ENCODE measurements at places on chromosomes 7 and 10.

- DNase-seq, result no peak
Measured at GRCh38 chr10:75189266-75190096, 21.1 kb upstream of the VDAC2 start.

- no peak for DNase-seq
Measured at GRCh38 chr10:35508647-35509046, 96.5 kb upstream of the GJD4 start.

DNA sequence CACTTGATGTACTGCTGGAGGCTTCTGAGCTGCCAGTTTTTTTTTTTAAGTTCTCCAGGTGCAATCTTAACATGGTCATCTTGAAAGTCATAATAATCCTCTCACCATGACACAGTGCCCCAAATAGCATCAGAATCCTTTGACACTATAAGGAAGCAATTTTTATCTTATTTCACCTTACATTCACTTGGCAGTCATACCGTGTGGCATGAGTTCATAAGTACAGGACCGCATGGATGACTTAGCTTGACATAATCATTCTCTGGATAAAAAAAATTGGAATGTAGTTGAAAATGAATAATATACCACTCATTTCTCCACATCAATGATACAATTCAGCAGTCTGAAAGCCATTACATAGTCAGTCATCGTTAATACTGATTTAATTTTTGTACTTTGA lies 25.6 kb upstream of the TMEM196 start:
- no peak for DNase-seq

DNA sequence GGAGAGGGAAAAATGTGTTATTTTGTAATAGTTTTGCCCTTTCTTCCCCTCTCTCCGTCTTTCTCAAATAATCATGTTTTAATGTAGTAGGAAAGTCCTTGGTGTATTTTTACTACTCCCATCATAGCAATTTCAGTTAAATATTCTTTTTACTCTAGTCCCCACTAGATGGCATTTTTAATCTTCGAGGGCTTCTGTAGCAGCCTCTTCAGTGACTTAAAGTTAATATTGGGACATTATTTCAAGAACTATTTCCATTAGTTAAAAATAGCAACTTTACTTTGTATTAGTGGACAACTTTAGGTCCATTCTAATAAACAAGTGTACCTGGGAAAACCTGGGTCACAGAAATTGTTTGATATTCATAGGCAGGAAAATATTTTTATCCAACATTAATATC lies 23.0 kb downstream of the EDRF1 start:
- no peak for DNase-seq

GRCh38 chr10:22086730-22087401 lies 83.3 kb upstream of the DNAJC1 start:
- DNase-seq, result no peak

DNA sequence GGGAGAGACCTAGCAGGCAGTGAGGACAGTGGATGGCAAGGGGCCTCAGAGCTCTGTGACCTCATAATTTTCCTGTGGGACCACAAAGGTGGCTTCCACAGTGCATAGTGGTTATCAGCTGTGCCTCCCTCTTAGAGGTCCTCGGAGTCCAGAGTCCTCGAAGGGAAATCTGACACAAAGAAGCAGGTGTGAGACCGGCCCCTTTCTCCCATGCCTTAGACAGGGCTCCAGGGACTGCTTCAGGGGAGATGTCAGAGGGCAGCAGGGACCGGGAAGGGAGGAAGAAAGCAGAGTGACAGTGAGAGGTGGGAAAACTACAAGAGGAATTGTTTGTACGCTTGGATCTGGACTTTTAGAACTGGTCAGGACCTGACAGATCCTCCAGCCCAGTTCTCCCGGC lies 66.3 kb downstream of the BAMBI start:
- no peak for DNase-seq

DNA sequence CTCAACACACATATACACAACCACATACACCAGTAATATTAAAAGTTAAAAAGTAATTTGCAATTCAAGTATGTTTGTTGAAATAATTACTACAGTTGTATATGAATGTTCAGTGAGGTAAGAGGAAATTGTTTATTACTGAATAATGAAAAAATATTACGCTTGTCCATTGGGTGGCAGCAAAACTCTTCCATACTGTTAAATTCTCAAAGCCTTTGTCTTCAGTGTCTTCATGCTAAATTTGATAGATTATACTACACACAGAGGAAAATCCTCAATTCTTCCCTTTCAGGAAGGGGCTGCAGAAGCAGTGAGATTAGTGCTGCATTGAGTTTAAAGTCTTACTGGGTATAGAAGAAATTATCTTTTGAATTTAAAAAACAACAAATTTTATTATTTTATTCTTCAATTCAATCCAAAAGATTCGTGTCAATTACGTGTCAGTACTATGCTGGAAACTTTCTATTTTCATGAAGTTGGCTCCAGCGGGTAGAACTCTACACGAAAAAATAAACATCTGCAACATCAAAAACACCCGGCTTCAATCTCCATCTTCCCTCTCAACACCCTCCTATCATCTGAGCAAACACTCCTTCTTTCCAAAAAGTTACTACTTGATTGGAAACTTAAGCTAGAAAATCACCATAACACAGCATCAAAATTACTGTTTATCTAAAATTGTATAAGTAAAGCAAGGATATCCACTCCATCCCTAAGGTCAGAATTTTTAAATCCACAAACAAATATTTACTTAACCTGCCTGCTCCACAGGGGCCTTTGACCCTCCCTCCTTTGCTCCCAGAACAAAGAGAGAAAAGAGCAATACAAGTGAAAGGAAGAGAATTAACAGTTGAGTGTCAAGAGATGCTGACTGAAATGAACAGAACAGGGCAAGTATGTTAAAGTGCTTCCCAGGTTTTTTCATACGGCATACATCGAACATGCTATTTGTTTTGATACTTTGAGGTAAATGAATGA lies 37.0 kb upstream of the TES start:
- DNase-seq, result peak; percentile 36

DNA sequence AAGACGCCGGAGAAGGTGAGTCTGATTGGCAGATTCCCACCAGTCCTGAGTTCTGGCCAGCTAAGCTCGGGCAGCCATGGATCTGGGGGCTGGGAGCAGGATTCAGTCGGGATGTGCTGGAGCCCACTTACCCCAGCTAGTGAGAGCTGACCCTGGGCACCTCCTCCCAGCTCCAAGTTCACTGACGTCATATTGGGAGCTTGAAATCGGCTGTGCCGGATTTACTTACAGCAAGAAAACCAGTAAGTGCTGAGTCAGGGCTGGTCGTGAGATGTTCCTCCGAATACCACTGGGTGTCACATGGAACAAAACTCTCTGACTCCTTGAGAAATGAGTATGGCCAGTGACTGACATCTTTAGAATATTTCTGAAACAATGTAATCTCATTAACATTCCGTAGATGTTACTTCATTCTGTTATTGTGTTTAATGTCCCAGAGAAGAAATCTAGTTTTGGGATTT lies 621.2 kb downstream of the SDK1 start:
- no peak for DNase-seq

- no peak for DNase-seq
Measured at GRCh38 chr10:119665901-119666708, 14.9 kb downstream of the BAG3 start.

GRCh38 chr10:108877095-108877561 lies 1046.2 kb downstream of the XPNPEP1 start:
- DNase-seq, result no peak

- DNase-seq, result peak; percentile 95
Measured at GRCh38 chr7:100611983-100612729, at the start of gene MOSPD3. TSS of gene MOSPD3 (plus strand) at chr7:100612540. CDS start at chr7:100612792, 252 bp downstream.

- no peak for DNase-seq
Measured at GRCh38 chr10:92892691-92893054, 44.4 kb downstream of the EXOC6 start.

All from effector CD4-positive, alpha-beta T cell (primary cell).